ENCODE measurements at places on chromosomes 12 and 14.

DNA sequence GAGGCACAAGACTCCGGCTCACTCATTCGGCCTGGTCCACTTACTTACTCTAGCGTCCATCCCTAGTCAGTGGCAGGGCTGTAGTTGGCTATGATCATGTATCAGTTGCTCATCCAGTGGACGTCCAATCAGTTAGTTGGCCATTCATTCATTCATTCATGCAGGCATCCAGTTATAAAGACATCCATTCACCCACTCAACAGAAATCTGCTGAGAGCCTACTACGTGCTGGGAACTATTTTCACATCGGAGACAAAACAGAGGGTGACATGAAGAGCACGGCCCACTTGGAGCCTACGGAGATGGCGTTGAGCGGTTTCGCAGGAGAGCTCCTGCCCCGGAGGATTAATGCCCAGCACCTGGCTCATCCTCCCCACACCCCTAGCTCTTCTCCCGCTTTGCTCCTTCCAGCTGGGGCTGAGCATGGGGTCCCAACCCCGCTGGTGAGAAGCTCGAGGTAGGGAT lies 49.7 kb downstream of the SNAPC1 start:
- DNase-seq, result no peak

- DNase-seq, result no peak
Measured at GRCh38 chr12:115891556-115892164, 385.8 kb downstream of the MED13L start.

DNA sequence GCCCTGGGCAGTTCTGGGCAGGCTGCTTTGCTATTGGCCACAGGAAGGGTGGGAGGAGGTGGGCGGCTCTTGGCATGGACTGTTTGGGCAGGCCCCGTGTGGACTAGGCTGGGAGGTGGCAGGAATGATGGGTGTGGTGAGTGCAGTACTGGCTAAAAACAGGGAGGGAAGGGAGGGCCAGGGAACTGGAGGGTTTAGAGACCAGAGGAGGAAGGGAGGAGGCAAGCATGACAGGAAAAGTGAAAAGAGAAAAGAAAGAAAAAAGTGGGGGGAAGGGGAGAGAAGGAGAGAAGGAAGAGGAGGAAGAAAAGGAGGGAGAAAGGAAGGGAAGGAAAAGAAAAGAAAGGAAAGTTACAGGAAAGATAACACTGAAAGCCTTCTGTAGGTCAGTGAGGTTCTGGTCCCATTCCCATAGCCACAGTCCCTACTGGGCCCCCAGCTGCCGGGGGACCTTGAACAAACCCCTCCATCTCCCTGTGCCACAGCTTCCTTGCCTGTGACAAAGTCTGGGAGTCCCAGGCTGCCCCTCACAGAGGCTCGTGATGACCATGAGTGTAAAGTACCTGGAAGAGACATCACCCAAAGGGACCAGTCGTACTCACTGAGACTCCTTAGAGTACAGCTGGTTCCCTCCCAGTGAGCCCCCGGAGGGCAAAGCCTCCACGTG lies 1.1 kb upstream of the C14orf132 start:
- no peak for DNase-seq

DNA sequence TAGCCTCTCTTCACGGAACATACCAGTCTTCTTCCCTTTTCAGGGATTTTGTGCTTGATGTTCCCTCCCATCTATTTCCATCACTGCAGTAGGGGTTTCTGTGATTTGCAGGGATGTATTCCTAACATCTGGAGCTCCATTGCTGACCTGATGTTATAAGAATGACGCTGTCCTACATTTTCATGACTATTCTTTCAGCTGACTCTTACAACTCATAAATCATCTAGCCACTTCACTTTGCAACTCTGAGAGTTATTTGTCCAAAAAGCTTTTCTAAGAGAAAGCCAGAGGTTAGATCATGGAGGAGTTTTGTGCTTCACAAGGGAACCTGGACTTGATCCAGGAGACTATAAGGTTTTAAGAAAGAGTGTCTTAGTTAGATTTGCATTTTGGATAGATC lies 116.6 kb upstream of the FAR2 start:
- no peak for DNase-seq

DNA sequence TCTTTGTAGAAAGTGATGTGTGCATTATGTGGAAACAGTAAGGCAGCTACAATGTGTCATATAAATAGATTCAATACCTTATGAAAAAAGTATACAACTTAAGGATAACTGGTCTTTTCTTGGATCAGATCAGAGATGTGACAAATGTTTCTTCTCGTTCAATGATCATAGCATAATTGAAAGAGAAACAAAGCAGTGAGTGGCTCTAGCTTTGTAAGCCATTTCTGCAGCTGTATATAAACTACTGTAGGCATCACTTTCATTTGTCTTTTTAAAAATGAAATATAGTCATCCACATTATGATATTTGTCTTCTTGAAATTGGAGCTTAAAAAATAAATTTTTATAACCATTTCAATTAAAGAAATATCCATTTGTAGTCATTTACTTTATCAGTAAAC lies 63.8 kb upstream of the LMO3 start:
- DNase-seq, result no peak

GRCh38 chr14:73058922-73059673 lies 764 bp downstream of the RBM25 start:
- DNase-seq, result peak; percentile 35

GRCh38 chr14:60632257-60632656 lies 17.0 kb downstream of the SIX1 start:
- no peak for DNase-seq

DNA sequence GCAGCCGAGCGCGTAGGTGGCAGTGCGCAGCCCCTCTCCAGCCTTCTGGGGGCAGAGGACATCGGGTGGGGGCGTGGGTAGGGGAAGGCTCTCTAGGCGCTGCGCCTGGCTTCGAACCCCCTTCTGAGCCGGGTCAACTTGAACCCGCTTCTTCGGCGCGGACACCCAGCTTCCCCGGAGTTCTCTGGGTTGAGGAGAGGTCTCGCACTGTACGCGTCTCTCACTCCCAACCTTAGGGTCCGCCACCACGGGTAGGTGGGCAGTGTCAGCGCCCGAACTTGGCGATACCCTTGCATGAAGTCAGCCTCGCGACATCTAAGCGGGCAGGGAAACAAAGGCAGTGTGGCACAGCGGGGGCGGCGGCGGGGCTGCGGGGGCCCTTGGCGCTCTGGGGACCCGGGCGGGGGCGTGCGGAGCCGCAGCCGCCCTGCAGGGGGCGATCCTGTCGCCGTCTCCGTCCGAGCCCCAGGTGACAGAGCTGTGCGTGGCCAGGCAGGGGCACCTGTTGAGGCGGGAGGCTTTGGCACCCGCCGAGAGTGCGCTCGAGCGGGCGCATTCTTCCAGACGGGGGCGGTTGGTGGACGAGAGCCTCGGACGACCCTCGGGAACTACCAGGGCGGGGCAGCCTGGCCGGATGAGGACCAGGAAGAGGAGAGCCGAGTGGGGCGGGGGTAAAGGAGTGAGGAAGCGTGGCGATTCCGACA lies 1.1 kb downstream of the GALNT16 start:
- no peak for DNase-seq

- DNase-seq, result no peak
Measured at GRCh38 chr12:93376436-93377251, 1.1 kb upstream of the NUDT4 start.

DNA sequence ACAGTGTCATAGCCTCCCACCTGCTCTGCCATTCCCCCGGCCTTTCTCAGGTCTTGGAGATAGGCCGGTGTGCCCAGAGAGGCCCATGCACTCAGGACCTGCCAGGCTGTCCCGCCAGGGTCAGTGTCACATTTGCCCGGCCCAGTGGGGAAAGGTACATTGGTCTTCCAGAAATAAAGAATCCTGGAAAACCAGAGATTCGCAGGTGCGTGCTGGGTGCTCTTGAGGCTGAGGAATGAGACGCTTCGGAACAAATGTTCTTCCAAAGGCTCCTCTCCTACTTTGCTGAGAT lies 205.8 kb upstream of the RTL1 start:
- no peak for DNase-seq

- DNase-seq, result no peak
Measured at GRCh38 chr12:98053202-98053601, 462.2 kb upstream of the TMPO start.

- no peak for DNase-seq
Measured at GRCh38 chr14:90514015-90514398, 117.2 kb downstream of the CALM1 start.

- DNase-seq, result no peak
Measured at GRCh38 chr14:73770977-73771847, 57.0 kb upstream of the PNMA1 start.

GRCh38 chr14:78324353-78324752 lies 154.2 kb downstream of the NRXN3 start:
- DNase-seq, result no peak

GRCh38 chr14:24775950-24776349 lies 142.0 kb upstream of the GZMB start:
- no peak for DNase-seq

DNA sequence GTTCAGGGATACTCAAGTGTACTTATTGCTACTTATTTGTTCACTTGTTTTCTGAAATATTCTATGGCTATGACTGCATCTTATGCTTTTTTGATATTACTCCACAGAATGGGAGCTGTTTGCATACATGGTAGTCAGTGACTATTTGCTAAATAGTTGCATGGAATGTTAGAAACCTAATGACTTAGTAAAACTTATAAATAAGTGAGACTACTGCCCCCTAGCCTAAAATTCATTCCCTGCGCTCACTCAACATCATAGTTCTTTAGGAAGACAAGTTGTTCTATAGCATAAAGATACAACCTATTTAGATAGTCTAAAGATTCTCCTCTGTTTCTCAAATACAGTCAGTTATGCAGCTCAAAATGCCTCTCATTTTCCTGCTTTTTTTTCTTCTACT lies 305.5 kb downstream of the CEP128 start:
- no peak for DNase-seq

GRCh38 chr12:49091836-49092085 lies 2.8 kb downstream of the DHH start:
- no peak for DNase-seq

GRCh38 chr12:47554046-47554653 lies 151.7 kb downstream of the RPAP3 start:
- no peak for DNase-seq

- no peak for DNase-seq
Measured at GRCh38 chr12:102462795-102463465, 17.4 kb downstream of the IGF1 start.

- DNase-seq, result no peak
Measured at GRCh38 chr12:114529966-114530365, 124.0 kb upstream of the TBX5 start.

DNA sequence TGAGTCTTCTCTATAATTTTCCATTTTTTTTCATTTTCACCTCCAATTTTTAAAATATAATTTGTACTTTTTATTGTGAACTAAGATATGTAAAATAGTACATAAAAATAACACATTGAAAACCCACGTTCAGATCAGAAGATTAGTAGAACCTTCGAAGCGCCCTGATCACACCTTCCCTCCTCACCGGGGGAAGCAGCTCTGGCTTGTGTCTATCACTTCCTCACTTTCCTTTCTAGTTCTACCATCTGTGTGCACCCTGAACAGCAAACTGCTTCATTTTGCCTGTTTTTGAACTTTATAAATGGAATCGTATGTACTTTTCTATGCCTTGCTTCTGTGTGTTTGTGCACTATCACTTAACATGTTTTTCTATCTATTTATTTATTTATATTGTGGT lies 11.8 kb upstream of the CD27 start:
- no peak for DNase-seq

- no peak for DNase-seq
Measured at GRCh38 chr12:121397521-121397920, 2.4 kb upstream of the RNF34 start.

- no peak for DNase-seq
Measured at GRCh38 chr12:47986832-47987231, 17.4 kb downstream of the COL2A1 start.

DNA sequence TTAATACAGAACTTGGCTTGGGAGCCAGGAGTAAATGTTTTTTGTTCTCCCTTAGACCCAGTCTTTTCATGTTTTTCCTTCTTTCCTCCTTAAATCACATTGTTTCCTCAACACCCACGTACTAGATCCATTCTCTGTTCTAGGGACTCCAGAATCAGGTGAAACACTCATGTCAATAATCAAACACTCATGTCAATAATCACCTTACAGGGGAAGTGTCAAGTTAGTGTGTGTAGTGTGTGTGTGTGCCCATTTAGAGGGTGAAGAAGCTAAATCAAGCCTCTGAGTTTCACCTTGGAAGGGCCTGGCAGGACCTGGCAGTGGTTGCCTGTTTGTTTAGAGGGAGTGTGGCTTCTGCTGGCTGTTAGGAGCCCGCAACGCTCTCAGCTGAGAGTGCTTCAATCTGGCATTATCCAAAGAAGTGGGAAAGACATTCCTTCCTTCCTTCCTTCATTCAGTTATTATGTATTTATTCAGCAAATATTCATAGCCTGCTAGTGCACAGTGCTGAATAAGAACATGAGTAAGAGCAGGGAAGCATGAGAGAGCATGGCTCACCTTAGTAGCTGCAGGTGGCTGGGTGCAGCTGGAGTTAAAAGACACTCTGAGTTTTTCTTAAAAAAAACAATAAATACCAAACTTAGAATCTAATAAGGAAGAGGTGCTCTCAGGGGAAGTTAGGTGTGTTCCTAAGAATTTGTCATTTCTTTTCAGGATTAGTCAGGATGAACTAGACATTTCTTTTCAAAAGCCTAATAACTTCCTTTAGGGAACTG lies 17.6 kb upstream of the EID3 start:
- no peak for DNase-seq

DNA sequence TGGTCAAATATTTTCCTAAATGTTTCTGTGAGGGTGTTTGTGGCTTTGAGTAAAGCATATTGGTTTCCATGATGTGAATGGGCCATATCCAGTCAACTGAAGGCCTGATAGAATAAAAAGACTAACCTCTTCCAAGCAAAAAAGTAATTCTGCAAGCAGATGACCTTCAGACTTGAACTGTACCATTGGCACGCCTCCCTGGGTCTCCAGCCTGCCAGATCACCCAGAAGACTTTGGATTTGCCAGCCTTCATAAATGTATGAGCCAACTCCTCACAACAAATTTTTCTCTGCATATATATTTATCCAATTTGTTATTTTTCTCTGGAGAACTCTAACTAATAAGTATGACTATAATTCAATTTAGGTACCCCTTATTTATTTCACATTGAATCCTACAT lies 190.3 kb downstream of the KIF21A start:
- no peak for DNase-seq

- no peak for DNase-seq
Measured at GRCh38 chr12:40222247-40222646, 2.5 kb upstream of the LRRK2 start.

- DNase-seq, result no peak
Measured at GRCh38 chr12:66162701-66163100, 7.1 kb downstream of the TMBIM4 start.

DNA sequence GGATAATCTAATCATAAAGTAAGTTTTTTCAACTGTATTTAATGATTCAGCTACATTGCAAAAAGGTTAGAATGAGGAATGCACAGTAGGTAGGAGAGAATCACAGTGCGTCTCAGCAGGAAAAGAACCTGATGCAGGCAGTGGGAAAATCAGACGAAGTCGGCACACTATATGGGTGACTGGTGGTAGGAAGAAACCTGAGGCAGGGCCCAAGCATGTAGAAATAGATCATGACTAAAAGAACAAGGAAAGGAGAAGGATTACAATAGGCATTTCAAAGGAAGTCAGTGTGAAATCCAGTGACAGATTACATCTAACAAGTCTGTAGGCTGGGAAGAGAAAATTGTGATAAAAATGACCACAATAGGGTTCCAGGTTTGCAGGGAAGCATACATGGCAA lies 267.0 kb downstream of the MED13L start:
- DNase-seq, result no peak

GRCh38 chr12:131994589-131994988 lies 44.8 kb downstream of the EP400 start:
- DNase-seq, result no peak

GRCh38 chr14:25833341-25834126 lies 764.3 kb downstream of the NOVA1 start:
- DNase-seq, result no peak

Data from effector memory CD8-positive, alpha-beta T cell (primary cell).